ENCODE measurements at places on chromosomes 3 and 15.
A peak's percentile ranks its signal among the peaks of the same experiment; 100 is the strongest.

DNA sequence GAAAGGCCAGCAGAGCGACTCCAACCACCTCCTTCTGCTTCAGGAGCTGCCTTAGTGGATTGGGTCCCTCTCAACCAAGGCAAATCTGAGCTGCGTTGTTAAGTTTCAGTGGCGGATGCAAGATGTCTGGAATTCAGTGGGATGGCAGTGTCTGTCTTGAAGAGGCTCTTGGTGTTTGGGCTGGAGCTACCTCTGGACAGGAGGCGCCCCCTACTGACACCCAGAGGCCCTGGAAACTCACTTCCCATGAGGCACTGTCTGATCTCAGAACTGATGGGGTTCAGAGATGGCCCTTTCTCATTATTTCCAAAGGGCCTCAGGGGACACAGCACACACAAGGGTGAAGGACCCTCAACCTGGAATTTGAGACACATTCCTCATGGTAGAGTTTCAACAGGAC, 6.0 kb upstream of the SLC28A1 start:
- DNase-seq: peak; percentile 54

DNA sequence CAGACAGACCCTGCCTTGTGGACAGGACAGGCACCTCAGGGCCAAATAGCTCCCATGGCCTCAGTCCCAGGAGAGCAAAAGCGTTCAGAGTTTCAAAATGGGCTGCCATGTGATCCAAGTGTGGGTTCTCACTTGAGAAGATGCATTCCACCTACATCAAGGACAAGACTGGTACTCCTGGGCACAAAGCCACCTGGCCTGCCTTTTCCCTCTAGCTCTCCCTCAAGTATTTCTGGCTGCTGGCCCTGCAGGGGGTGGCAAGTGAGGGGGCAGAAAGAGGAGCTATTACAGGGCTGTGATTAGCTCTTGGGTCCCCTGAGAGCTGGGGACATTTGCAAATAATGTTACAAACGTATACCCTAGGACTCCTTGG, 6.5 kb upstream of the COL7A1 start:
- no peak for DNase-seq

GRCh38 chr3:158105710-158106253, 438 bp downstream of the SHOX2 start:
- no peak for DNase-seq

- no peak for DNase-seq
Observed at GRCh38 chr3:107651782-107652181, 129.0 kb downstream of the BBX start.

GRCh38 chr15:29418931-29419330, 149.3 kb upstream of the NSMCE3 start:
- DNase-seq: no peak

- DNase-seq: no peak
Observed at GRCh38 chr3:156902916-156903315, 76.8 kb downstream of the LEKR1 start.

DNA sequence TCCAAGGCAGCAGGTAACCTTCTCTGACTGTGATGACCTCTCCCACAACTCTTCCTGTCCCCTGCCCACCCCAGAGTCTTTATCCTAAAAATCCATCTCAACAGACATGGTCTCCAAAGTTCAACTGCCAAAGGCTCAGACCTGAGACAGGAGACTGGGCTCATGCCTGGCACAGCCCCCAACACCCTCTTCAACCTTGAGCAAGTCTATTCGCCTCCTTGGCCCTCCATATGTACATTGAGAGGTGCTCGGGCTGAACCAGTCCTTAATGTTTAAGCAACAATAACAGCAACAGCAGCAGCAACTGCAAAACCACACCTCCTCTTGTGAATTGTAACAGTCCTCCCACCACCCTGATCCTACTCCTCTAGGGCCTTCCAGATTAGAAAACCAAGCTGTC, 9.9 kb downstream of the FAM3D start:
- DNase-seq: no peak

DNA sequence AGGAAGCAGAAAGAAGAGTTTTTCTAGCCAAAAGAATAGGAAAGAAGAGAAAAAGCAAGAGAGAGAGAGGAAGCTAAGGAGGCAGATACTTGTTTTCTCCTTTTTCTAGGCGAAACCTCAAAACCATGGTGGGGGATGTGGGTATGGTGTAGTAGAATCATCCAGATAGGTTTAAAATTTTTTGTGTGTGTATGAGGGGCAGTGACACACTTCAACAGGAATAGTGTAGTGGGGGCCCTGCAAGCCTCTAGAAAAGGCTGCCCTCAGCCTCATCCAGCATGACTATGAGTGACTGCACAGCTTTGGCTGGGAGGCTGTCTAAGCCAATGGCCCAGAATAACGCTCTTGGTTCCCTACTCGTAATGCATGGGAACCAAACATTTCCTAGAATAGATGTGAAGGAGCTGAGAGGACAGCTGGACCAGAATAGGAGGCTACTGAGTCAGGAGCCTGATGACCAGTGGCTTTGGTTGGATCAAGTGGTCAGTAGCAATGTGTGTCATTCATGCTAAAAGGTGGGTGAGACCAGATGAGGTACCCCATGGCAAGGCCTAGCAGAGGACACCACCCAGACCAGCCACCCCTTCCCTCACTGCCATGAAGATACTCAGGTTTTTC, 24.4 kb downstream of the MOBP start:
- DNase-seq: no peak

- DNase-seq: no peak
Observed at GRCh38 chr3:173397161-173398110, at the start of gene NLGN1. Gene NLGN1 (plus strand): TSS chr3:173397744.

- no peak for DNase-seq
Observed at GRCh38 chr15:49040151-49040550, 6.1 kb downstream of the SECISBP2L start.

GRCh38 chr3:192336286-192336685, 391.1 kb downstream of the FGF12 start:
- no peak for DNase-seq

- DNase-seq: no peak
Observed at GRCh38 chr3:39255503-39256325, 24.1 kb downstream of the CX3CR1 start.

DNA sequence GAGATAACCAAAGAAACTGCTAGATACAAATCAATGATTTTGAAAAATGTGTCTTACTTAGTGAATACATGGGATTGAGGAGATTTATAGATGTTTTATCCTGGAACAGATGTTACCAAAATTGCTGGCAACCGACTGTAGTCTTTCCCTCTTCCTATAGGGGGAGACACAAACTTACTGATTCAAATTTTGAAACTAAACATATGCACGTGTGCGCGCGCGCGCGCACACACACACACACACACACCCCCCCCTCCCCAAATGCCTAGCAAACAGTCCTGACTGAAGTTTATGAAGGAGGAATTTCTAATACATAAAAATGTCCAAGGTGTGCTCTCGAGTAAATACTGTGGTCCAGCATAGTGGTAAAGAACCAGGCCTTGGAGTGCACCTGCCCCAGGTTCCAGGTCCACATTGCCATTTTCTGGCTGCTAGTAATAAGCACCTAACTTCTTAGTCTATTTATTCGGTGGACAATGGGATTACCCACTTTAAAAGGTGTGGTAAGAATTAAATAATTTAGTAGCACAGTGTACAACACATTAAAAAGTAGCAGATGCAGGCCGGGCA, 18.5 kb upstream of the C3orf62 start:
- peak; percentile 17 for DNase-seq

DNA sequence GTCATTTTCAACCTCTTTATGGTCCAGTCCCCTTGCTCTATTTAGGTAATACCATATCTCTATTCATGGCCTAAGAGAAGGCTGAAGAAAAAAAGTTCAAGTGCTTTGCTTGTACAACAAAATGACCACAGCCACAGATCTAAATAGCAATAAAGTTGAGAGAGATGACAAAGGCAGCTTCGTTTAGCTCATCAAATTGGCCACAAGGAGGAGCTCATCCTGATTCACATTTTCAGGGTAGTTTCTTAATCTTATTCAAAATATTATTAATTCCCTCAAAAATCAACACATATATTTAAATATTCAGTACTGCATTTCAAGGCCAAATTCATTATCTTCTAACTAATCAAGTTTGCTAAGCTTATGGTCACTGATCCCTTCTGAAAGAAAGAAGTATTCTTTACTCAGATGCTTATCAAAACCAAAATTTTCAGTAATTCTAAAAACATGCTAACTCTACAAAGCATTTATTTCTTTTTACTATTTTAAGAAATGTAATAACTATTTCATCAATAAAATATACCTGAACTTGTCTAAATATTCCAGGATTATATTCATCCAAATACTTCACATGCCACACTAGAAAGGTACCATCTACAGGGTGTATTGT, 85.5 kb downstream of the DMXL2 start:
- no peak for DNase-seq

DNA sequence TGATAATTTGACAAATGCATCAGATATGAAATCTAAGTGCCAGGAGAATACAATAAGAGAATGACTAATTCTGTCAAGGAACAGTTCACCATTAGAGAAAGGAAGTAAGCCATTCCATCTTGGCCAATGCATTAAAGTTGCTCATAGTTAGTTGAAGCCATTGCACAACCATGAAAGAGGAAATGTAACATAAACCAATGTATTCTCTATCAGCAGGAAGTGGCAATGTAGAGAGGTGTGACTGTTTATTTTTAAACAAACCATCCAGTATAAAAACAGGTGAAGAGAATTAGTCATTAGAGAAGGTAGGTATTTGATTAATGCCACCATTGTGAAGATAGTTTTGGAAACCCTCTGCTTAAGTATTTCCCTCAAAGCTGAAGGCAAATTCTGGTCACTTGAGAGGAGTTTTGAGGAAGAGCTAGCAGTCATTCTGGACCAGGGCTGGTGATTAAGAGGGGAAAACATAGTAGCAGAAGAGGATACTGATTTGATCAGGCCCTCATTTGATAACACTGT, 10.7 kb upstream of the ANXA2 start:
- DNase-seq: no peak

DNA sequence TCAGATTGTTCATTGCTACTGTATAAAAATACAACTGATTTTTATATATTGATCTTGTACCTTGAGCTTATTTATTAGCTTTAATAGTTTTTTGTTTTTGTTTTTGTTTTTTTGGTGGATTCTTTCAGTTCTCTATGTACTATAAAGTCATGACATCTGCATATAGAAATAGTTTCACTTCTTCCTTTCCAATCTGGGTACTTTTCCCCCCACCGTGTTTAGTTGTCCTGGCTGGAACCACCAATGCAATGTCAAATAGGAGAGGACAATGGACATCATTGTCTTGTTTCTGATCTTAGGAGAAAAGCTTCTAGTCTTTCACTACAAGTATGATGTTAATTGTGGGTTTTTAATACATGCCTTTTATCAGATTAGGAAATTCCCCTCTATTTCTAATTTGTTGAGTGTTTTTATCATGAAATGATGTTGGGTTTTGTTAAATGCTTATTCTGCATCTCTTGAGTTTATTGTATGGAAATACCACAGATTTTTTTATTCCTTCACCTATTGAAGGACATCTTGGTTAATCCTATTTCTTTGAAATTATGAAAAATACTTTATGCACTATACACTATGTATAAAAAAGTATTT, 2.8 kb upstream of the XCR1 start:
- no peak for DNase-seq

- DNase-seq: no peak
Observed at GRCh38 chr3:8557298-8557697, 55.7 kb downstream of the LMCD1 start.

DNA sequence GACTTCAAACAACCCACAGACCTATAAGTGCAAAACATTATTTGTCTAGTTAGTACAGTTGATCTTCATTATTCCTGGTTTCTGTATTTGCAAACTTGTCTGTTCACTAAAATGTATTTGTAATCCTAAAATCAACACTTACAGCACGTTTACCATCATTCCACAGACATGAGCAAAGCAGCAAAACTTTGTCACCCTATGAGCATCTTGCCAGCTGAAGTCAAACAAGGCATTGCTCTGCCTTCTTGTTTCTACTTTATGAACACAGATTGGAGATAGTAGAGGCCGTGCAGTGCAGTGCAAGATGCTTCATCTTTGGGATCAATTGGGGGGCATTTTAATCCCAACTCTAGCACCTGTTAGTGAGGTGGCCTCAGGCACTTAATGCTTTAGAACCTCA, 202.1 kb downstream of the NLGN1 start:
- no peak for DNase-seq

DNA sequence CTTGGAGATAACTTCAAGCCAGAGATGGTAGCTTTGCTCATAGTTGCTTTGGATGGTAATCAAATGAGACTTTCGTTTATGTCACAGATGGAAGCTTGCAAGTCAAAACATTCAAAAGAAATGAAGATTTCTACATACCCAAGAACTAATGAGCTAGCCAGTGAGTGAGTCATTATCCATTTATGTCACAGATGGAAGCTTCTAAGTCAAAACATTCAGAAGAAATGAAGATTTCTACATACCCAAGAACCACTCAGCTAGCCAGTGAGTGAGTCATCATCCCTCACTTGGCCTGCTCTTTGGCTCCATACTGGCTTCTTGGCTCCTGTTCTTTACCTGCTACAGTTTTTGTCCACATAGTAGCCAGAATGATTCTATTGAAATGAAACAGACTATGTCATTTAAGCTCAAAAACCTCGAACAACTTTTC, 559.8 kb upstream of the CBLB start:
- DNase-seq: peak; percentile 7

- no peak for DNase-seq
Observed at GRCh38 chr15:89333011-89333860, 1.4 kb downstream of the POLG start.

- DNase-seq: no peak
Observed at GRCh38 chr3:129059311-129059958, 1.1 kb upstream of the GP9 start.

- DNase-seq: no peak
Observed at GRCh38 chr3:101950510-101950909, 101.2 kb downstream of the NFKBIZ start.

GRCh38 chr3:187063286-187064121, 75.8 kb downstream of the RPL39L start:
- no peak for DNase-seq

DNA sequence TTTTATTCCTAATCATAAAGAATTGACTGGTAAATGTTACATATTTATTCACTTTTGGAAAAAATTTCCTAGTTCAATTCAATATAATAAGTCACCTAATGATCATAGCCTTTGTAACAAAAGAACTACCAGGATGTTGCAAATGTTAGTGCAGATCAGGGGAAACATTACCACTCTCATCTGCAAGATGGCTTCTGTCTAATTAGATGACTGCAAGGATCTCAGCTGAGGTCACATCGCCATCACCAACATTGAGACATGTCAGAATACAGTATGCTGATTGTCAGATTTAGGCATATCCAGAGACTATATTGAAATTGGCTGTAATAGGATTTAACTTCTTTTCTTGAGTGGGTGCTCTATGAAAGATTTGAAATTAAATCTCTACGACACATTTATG, 431.4 kb upstream of the AGTR1 start:
- no peak for DNase-seq

GRCh38 chr3:24387000-24387399, 107.7 kb downstream of the THRB start:
- DNase-seq: no peak

DNA sequence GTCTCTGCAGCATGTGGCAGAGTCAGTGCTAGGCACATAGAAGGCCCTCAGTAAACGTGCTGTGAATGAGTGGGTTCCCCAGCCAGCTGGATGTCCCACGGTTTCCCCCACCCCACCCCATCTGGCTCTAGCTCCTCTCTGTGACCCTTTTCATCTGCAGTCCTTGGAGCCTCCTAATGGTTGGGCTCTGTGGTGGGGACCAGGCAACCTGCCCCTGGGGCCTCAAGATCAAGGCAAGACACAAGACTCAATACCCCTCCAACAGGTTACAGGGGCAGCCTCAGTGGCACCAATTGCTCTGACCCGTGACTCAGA, 17.1 kb upstream of the CYP11A1 start:
- DNase-seq: no peak

- no peak for DNase-seq
Observed at GRCh38 chr15:31332020-31332680, 5.5 kb downstream of the KLF13 start.

Measured in stimulated activated CD4-positive, alpha-beta T cell treated with anti-CD3 and anti-CD28 coated beads, Interleukin-12 subunit alpha, Interleukin-12 subunit beta, amount 100 ng/mL, for 4 hours (primary cell).